NK-92 treated with Interleukin-12 subunit alpha and Interleukin-12 subunit beta, amount 100 ng/mL, for 24 hours (cell line): ENCODE measurements at places on chromosomes 5 and 9.
A peak's percentile ranks its signal among the peaks of the same experiment; 100 is the strongest.

DNA sequence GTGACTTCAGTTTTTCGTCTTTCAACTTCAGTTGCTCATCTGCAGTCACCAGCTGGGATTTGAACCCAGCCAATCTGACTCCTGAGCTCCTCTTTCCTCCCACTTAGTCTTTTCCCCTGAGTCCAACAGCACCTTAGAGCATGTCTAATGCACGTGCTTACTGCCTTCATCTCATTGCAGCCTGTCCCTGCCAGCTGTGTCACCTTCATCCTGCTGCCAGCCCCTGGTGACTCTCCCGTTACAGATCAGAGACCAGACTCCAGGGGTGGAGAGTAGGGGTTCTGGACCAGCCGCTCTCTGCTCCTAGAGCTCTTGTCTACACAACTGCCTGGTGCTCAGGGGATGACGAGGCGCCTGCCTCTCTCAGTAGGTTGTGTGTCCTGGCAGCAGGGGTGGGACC, 132.9 kb upstream of the LMX1B start:
- DNase-seq, result no peak

DNA sequence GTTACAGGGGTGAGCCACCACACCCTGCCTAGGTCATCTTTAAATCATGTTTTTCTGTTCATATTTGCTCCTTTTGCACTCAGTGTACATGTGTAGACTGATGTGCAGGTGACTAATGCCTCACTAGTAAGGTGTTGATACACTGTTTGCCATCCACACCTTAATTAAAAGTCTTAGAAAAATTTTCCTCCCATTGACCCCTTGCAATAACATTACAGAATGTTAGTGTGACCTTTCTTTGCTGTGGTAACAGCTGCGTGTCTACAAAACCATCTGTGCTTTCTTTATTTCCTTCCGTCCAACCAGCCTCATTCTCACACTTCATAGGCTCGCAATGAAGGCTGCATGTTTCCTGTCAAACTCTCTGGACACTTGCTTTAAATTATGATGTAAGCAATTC, 6.6 kb upstream of the CEMIP2 start:
- DNase-seq, result peak; percentile 15

DNA sequence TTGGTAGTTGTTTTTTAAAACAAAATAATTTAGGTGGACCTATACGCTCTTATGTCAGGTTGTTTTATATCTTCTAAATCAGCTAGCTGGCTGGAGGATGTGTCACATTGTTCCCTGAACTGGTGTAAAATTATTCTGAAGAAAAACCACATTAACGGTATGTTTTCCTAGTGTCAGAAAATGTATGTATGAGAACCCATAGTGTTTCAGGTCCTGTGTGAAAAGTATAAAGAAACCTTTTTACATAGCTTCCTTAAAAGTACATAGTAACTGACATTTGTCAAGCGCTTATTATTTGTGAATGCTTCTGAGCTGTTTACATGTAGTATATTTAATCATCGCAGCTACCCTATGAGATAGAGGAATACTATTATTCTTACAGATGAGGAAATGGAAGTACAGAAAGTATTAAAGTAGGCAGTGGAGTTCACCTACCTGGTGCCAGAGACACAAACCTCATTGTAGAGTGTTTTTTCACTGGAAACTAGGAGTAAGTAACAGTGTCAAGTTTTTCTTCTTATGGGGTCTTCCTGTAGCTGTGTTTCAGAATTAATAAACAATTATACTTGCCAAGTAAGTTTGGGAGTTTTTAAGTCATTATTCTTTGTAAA, 10.4 kb upstream of the FAM120AOS start:
- no peak for DNase-seq

- no peak for DNase-seq
Observed at GRCh38 chr9:12882430-12882829, 107.6 kb downstream of the LURAP1L start.

- peak; percentile 75 for DNase-seq
Observed at GRCh38 chr5:160293901-160294561, 18.3 kb downstream of the CCNJL start.

DNA sequence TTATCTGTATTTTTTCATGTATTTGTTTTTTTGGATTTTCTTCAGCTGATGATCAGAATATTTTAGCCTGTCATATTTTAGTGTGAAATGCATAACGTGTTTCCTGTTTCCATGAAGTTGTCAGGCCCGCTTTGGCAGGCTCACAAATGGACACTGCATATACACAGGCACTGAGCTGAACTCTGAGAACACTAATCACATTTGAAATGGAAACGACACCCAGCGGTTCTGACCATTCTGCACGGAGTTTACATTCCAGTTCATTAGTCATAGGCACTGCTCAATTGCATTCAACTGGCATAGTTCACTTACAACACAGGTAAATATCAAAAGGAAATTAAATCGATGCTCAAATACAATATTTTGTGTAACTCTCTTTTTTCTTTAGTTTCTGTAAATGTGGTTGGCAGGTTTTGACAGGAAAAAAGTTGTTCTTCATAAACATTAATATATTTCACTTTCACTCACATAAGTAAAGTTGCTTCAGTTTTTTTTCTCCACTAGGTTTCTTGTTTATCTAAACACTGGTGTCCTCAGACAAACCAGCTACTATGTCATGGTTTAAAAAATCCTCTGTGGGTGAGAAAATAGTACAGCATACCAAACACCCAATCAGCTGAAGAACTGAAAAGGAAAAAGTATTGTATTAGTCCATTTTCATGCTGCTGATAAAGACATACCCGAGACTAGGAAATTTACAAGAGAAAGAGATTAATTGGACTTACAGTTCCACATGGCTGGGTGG, 559.0 kb upstream of the DAP start:
- DNase-seq, result no peak

DNA sequence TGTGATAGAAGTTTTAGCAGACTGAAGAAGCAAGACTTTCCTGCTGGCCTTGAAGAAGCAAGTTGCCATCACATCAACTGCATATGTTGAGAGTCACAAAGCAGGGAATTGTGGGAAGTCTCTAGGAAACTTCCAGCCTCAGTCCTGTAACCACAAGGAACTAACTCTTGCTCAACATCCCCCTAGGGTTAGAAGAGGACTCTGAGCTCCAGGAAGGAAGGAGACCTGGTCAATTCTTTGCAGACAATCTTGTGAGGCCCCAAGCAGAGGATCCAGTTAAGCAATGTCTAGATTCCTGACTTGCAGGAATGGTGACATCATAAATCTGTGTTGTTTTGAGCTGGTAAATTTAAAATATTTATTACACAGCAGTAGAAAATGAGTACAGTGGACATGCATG, 18.6 kb upstream of the ZNF366 start:
- DNase-seq, result no peak

DNA sequence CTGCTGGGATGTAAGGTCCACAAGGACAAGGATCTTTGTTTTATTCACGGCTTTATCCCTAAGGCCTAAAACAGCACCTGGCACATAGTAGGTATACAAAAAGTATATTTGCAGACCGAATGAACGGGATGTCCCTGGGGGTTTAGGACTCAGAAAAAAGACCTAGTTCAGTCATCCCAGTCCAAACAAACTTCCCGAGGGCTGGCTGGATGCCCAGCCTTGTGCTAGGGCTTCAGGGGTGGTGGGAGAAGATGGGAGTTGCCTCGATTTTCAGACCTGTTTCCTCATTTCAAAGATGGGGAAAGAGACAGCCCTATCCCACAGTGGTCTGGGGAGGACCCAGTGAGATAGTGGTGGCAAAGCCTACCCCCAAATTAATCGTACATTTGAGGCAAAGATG, 3.0 kb upstream of the PROB1 start:
- no peak for DNase-seq

DNA sequence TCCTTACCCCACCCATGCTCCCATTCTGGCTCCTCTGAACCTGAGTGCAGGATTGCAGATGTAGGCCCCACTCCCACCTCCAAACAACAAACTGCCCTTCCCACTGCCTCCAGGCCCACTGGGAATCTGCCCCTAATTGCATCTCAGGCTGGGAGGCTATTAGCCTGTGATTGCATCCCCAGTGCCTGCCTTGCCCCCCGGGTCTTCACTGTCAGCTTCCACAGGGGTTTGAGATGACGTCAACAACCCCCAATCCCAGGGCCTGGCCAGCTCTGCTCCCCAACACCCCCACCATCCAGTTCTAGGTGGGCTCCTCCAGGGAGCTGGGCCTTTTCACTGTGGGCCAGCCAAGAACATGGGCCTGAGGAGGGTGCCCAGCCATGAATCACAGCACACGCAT, 91.5 kb downstream of the PCDH1 start:
- no peak for DNase-seq

- DNase-seq, result no peak
Observed at GRCh38 chr9:135650408-135650807, 11.1 kb upstream of the GLT6D1 start.

- no peak for DNase-seq
Observed at GRCh38 chr9:71490810-71491209, 277.5 kb downstream of the CEMIP2 start.

- no peak for DNase-seq
Observed at GRCh38 chr5:90020575-90021538, 388.7 kb downstream of the CETN3 start.

DNA sequence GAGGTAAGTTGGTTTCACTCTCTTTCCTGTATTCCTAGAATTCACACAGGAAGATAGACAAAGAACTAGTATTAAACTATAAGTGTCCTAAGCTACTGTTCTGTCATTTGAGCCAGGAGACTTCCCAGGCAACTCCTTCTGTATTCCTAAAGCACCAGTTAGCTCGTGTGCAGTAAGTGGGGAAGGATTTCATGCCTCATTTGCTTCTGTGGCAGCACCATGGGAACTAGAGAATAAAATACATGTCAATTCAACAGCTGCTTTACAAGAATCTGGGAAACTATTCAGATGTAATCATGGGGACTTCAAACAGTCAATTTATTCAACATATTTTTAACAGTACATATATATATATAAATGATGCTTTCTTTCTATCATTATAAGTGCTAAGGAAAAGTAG, 762.3 kb downstream of the PRELID2 start:
- DNase-seq, result no peak

DNA sequence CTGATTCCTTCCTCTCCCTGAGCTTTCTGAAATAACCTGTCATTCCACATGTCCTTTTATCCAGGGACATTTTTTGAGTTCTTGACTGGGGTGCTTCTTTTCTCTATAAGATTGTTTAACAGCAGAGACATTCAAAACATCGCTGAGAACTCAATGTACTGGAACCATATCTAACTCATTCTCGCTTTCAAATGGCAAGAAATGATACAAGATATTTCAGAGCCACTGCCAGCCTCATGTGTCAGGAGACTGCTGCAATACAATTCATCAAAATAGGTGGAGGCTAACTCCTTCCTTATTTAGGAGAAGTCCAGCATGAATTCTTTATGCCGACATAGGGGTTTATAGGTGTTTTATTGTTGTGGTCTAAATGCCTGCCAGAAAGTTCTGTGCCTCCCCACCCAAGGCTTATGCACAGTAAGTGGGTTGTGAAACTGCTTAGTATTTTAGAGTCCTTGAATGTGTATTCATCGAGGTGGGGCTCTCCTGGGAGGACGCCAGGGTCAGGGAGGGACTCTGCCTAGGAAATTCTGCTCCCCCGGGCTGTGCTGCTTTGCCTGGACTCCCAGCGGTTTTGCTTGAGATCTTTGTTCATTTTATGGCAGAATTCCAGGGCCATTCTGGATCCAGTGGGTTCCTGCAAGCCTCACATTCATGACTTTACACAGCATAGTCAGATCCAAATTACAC, 53.9 kb downstream of the ZNF474 start:
- DNase-seq, result no peak

GRCh38 chr5:131019111-131019510, 145.9 kb downstream of the HINT1 start:
- DNase-seq, result no peak

DNA sequence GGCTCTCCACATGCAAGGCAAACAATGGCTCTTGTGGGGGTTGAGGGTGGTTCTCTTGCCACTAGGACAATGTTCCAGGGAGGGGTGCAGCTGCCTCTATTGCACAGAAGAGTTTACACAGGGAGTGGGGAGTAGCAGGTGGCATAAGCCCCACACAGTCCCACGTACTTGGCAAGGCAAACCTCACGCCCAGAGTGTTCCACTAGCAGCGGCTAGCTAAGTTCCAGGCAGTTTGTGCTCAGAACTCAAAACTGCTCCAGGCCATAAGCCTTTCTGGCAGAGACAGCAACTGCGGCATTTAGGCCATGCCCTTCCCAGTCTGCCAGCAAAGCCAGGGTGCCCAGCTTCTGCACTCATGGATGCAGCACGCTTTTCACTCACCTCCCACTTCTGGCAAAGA, 29.0 kb upstream of the BTNL3 start:
- DNase-seq, result no peak

DNA sequence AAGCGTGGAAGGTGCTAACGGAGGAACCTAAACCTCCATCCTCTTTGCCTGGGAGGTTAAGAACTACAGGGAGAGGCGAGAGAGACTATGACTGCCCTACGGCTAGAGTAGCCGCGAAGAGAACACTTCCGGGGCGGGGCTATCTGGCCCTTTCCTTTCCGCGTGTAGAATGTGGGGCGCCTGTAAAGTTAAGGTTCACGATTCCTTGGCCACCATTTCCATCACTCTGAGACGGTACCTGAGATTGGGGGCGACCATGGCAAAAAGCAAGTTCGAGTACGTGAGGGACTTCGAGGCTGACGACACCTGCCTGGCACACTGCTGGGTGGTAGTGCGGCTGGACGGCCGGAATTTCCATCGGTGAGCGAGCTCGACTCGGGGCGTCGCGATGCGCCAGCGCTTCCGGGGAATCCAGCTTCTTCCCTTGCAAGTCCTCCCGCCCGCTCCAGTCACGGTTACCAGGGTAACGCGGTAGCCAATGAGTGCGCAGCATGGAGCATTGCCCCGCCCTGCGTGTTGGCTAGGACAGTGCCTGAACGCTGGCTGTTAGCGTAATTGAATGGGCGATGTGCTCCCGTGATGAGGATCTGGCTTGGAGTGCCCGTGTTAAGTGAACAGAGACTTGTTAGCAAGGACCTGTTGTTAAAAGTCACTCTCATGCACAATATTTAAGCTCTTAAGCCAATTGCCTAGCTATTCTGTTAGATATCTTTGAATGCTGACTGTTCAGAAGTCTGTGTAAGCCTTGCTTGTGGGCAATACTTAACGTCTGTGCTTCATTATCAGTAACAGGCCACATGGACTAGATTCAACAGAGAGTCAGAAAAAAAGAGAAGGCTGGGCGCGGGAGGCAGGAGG, at the start of gene THG1L:
THG1L (plus strand) TSS at position 149 of the 858 bp plus-strand sequence; CDS start at position 170, 21 bp downstream.
- peak; percentile 94 for DNase-seq

DNA sequence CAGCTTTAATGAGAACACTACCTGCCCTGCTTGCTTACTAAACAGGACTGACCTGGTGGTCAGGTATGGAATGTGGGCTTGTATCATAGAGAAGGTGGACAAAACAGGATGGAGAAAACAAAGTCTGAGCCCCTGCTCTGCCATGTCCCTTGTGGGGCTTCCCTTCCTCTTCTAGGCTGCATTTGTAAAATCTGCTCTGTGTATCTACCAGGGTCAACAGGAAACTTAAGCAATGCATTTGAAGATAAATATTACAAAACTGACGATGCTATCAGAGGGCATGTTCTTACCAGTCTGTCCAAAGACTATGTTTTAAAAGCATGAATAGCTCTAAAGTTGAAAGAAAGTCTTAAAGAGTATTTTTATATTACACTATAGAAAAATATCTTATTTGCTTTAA, 228.7 kb downstream of the DCP2 start:
- no peak for DNase-seq

- DNase-seq, result no peak
Observed at GRCh38 chr5:137498301-137498735, 808 bp downstream of the SPOCK1 start.

- no peak for DNase-seq
Observed at GRCh38 chr5:148828511-148829247, 2.3 kb downstream of the ADRB2 start.
